ENCODE measurements at places on chromosomes 5 and 9.

GRCh38 chr5:4191041-4191440, 595.4 kb downstream of the IRX1 start:
- DNase-seq = peak; percentile 41

GRCh38 chr5:119323601-119324000, 32.2 kb upstream of the TNFAIP8 start:
- no peak for DNase-seq

GRCh38 chr9:92725266-92725545, 39.4 kb downstream of the BICD2 start:
- DNase-seq = no peak

- DNase-seq = no peak
These were observed 56.5 kb upstream of the TRPM3 start for GRCh38 chr9:71177901-71178300.

- DNase-seq = no peak
These were observed 128.1 kb downstream of the FBXO38 start for GRCh38 chr5:148511810-148512347.

- no peak for DNase-seq
These were observed 341.7 kb upstream of the CLINT1 start for GRCh38 chr5:158200619-158201018.

- no peak for DNase-seq
These were observed 32.0 kb upstream of the EXOC3 start for GRCh38 chr5:410911-411517.

GRCh38 chr5:29218138-29218537, 1975.3 kb upstream of the CDH6 start:
- DNase-seq = no peak

DNA sequence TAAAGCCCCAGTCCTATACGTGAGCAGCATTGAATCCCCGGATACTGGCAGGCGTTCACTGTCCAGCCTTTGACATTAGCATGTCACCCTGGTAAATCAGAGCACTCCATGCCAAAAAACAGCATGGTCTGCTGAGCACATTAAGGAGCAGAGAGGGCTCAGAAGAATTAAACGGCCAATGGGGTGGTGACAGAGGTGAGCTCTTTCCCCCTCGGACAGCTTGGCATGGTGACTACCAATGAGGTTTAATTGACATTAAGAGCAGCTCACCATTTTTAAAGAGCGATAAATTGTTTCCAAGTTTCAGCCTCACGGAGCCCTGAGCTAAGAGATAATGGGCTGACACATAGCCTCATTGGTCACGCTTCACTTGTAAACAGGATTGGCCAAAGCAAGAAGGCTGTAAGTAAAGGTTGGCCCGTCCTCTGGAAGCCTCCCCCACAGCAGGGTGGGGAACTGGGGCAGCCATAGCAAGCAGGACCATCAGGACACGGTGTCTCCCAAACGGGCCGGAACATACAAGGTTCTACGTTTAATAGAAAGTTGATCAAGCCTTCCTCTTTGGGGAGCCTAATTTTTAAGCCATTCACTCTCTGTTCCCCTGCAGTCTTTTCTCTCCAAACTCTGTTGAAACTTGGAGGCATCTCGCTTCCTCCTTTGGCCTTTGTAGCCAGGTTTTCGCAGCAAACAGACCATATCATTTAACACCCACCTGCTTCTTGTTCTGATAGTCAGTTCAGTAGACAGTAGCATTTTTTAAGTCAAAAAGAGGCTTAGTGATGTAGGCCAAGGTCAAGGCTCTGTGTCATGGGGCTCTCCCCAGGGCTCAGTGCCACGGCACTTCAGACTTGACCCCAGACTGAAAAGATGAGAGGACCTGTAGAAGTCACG, 25.9 kb downstream of the QRFP start:
- no peak for DNase-seq

GRCh38 chr5:132459031-132459982, 31.3 kb downstream of the IRF1 start:
- DNase-seq = peak; percentile 45

- DNase-seq = no peak
These were observed 121.8 kb downstream of the SLF1 start for GRCh38 chr5:94740286-94740685.

DNA sequence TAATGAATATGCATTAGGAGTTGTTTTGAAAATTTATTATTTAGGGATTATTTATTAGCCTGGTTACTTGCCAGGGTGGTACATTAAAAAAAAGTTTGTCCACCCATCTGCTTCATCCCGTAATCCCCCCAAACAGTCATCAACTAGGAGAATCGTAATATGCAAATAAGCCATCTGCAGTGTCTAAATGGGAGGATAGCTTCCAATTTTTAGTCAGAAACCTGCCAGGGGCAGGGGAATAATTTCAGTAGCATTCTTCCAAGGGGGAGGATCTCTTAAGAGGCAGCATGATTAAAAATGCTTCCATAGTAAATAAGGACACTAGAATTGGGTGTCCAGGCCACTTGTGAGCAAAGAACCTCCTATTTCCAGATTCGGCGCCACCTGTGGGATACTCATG, 43.3 kb downstream of the SH3GL2 start:
- DNase-seq = no peak

- DNase-seq = no peak
These were observed 25.9 kb downstream of the MTRR start for GRCh38 chr5:7894860-7895259.

- DNase-seq = no peak
These were observed 52.5 kb downstream of the NR3C1 start for GRCh38 chr5:143350751-143351602.

- DNase-seq = peak; percentile 42
These were observed 4.5 kb downstream of the REEP5 start for GRCh38 chr5:112917453-112917995.

GRCh38 chr9:122055701-122056100, 37.4 kb downstream of the TTLL11 start:
- no peak for DNase-seq

GRCh38 chr5:32403760-32404159, 40.8 kb downstream of the ZFR start:
- no peak for DNase-seq

- DNase-seq = no peak
These were observed 2.8 kb upstream of the NKX2-5 start for GRCh38 chr5:173237875-173238220.

GRCh38 chr9:121771851-121772599, 120.6 kb downstream of the DAB2IP start:
- no peak for DNase-seq

GRCh38 chr9:81317939-81318338, 371.4 kb downstream of the TLE1 start:
- no peak for DNase-seq

GRCh38 chr5:33978306-33978705, 6.2 kb downstream of the SLC45A2 start:
- no peak for DNase-seq

DNA sequence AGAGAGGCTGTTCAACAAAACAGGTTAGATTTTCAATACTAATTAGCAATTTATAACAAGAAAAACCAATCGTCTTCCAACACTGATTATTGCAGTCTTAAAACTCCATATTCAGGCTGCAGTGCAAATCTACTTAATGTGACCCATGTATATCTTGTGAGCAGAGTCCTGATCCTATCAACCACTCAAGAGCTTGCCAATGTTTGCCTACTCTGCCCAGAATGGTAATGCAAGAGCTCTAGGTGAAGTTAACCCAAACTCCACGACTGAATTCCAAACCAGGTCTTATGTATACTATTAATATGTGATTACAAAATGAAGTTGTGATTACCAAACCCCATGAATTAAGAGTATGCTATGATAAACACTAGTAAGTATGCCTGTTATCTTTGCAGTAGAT, 17.1 kb downstream of the EFNA5 start:
- no peak for DNase-seq

DNA sequence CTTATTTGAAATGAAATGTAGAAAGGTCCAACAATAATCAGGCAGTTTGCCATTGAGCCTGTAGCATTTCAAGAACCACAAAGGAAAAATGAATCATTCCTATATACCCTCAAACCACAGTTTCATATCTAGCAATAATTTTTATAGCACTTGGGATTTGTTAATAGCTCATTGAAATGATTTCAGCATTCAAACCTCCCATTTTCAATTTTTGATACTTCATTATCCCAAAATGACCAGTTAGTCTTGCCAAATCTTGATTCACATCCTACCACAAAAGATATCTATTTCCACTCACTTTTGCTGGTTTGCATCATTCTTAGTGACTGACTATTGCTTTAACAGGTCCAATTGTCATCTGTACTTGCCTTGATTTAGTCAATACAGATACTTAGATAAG, 790.1 kb downstream of the TLE1 start:
- DNase-seq = no peak

GRCh38 chr5:74093561-74093960, 467.6 kb downstream of the ARHGEF28 start:
- no peak for DNase-seq

DNA sequence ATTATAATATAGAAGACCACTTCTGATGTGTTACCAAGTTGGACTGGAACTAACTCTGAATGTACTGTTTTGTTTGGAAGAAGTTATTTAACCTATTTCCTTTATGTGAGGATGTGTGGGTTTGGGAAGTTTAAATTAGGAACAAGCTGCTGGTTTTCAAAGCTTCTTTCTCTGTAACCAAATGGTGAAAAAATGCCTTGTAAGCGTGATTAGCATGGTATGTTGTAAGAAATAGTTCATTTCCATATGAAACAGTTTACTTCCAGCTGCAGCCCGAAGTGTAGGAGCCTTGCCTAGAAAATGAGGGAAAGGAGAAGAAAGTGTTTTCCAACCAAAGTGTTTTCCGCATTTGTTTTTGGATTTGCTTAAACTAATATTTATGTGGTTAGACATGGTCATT, 36.0 kb downstream of the TTC1 start:
- no peak for DNase-seq

DNA sequence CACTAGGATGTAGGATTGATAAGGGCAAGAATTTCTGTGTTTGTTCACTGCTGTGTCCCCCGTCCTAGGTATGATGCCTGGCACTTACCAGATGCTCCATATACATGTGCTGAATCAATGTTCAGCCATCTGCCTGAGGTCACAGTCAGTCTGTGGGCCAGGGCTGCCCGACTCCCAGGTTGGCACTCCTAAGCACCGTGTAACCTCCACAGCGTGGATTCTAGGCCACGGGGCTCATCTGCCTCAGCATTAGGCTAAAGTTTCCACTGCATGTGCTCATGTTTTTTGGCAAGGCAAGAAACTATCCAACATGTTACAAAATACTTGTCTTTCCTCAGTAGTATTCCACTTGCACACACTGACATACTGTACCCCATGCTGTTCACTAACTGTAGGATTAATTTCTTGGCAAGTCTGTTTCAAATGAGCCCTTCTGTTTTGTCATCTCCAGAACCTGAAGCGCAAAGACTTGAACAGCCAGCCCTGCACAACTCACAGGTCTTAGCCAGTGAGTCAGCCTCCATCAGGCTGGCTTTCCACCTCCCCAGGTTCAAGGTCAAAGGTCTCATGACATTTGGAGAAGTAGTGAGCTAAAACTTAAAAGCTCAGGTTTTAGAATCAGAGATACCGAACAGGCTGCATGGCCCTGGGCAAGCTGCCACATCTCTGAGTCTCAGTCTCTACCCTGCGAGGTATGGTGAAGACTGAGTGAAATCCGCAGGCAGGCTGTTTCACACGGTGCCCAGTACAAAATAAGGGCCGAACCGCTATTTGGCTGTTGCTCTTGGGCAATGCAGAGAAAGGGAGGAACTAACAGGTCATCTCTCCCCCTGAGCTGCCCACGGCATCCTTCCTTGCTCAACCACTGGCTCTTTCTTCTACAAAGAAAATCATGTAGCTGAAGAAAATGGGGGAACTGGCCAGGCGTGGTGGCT, 7.2 kb downstream of the TOR1A start:
- DNase-seq = no peak

GRCh38 chr5:124630767-124631704, 115.4 kb downstream of the ZNF608 start:
- DNase-seq = no peak

GRCh38 chr5:9789777-9790176, 159.6 kb upstream of the TAS2R1 start:
- DNase-seq = no peak

- no peak for DNase-seq
These were observed 29.3 kb downstream of the PPIC start for GRCh38 chr5:123007182-123007581.

GRCh38 chr5:172751761-172752510, 19.1 kb downstream of the DUSP1 start:
- DNase-seq = no peak

- no peak for DNase-seq
These were observed 41.6 kb downstream of the PRELID2 start for GRCh38 chr5:145793574-145793973.

Data from activated CD4-positive, alpha-beta memory T cell treated with anti-CD3 and anti-CD28 coated beads for 36 hours (primary cell).